ENCODE measurements at places on chromosomes 2 and 18. TPM values are rescaled to one million over a fixed set of nuclear protein-coding genes. Genes with fewer than 3 reads are reported as not detected.

The ASB18 gene
- polyA plus RNA-seq, result 8.3 TPM

The EPB41L3 gene
- 107 TPM for polyA plus RNA-seq

The MYO7B gene
- polyA plus RNA-seq, result 1.1 TPM

The CYP1B1 gene
- 1.7 TPM for polyA plus RNA-seq

The SERPINB7 gene
- not detected for polyA plus RNA-seq
